ENCODE measurements at places on chromosomes 1 and 21.
A peak's percentile ranks its signal among the peaks of the same experiment; 100 is the strongest.

GRCh38 chr21:43809853-43810504, 20.6 kb downstream of the RRP1 start:
- no peak for DNase-seq

GRCh38 chr1:44266400-44267344, 53.4 kb downstream of the DMAP1 start:
- DNase-seq = no peak

- no peak for DNase-seq
Measured at GRCh38 chr1:151606384-151606783, 5.5 kb upstream of the SNX27 start.

GRCh38 chr1:154550657-154551056, 7.8 kb downstream of the UBE2Q1 start:
- no peak for DNase-seq

DNA sequence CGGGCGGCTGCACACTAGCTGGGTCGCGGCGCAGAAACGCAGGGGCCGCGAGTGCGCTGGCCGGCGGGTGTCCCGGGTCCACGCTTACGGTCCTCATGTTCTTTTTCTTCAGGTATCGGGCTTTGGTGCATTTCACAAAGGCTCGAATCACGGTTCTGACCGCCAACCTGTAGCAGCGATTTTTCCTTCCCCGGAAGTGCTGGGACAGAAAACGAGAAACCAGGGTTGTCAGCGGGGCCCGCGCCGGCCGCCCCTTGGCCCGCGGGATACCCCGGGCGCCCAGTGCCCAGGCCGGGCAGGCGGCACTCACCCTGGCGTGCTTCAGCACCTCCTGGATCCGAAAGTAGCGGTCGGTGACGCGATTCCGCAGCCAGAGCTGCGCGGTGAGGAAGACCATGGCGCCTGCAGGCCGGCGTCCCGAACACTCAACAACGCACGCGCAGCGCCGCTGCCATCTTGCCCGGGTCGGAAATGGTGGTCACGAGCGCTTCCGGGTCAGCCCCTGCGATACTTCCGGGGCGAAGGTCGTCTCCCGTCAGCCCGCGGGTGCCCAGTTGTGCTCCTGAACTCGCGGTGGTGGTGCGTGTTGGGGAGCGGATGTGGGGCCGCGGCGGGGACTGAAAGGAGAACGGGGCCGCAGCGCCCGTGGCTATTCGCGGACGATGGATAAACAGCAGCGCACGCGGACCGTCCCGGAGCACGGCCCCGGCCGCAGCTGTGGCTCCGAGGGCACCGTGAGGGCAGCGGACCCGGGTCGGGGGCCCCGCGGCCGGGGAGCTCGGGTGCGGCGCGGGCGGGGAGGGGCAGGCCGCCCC, at the start of gene MRPL20:
Gene MRPL20, minus strand, starts transcription at position 473 of the 815 bp plus-strand sequence. Its CDS starts 76 bp downstream, at position 397.
- DNase-seq = peak; percentile 94

- no peak for DNase-seq
Measured at GRCh38 chr1:21262293-21263051, 27.8 kb downstream of the ECE1 start.

GRCh38 chr1:200838676-200839445, 33.9 kb upstream of the GPR25 start:
- no peak for DNase-seq

GRCh38 chr1:205091043-205091740, 6.9 kb upstream of the TMEM81 start:
- DNase-seq = no peak

DNA sequence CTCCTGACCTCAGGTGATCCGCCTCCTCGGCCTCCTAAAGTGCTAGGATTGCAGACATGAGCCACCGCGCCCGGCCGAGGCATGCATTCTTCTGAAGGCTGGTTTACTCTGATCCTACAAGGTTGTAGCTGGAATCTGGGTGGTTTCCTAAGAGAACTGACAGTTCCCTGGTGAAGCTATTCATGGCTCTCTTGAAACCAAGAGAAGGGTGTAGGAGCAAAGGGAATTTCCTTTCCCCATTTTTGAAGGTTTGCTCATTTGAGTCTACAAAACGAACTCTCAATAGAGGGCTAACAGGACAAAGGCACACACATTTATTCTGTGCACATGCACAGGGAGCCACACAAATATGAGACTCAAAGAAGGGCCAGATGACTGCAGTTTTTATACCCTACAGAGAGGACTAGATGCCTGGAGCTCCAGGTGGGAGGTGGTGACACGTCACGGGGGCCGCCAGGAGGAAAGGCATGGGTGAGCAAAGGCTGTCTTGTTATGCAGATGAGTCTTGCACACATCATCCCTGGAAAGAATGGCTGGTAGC, 49.5 kb upstream of the ERRFI1 start:
- DNase-seq = no peak

DNA sequence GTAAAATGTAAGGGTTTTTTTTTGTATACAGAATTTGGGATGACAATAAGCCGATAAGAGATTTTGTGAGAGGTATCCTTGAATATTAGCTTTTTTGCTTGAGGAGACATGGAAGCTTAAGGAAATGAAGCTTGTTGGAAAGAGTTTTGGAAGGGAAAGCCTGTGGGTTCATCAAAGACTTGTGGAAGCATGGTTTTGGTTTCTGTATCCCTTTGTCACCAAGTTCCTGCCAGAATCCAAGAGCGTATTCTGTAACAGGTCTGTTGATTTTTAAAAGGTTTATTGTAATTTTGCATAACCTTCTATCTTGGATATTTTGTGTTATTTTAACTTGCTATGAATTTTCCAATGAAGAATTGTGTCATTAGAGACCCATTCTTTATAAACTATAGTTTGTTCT, 38.1 kb downstream of the TMED5 start:
- DNase-seq = no peak

DNA sequence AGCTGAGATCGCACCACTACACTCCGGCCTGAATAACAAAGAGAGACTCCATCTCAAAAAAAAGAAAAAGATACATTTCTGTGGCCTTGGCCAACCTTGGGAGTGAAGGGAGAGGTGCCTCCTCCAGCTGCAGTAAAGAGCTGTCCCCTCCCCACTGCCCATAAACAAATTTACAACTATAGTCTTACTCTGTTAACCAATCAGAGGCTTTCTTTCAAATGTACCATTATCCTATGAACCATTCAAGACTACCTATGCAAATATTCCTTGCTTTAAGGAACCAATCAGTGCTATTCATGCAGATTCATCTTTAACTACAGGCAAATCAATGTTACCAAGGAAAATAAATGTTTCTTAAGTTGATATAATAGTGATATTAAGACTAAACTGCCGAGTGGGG, 1.0 kb downstream of the CELA2B start:
- no peak for DNase-seq

GRCh38 chr1:68173936-68174737, 58.2 kb downstream of the WLS start:
- DNase-seq = no peak

- no peak for DNase-seq
Measured at GRCh38 chr1:223312705-223313414, 51.1 kb downstream of the SUSD4 start.

GRCh38 chr1:22808186-22808675, 97.6 kb downstream of the EPHB2 start:
- DNase-seq = no peak

DNA sequence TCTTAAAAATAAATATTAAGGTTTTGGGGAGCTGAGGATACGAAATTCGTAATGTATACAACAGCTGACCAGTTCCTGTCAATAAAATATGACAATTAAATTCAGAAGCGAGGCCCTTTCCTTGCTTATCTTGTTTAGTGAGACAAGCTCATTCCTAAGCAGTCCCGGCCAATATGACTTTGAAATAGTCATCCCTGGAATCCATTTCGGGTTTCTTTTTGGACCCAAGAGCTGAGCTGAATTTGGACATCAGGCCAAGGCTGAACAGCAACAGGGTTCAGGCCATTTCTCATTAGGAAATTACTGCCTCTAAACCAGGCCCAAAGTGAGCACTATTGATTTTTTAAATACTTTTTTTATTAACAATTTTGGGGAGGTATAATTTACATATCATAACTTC, 17.3 kb upstream of the FMN2 start:
- no peak for DNase-seq

- no peak for DNase-seq
Measured at GRCh38 chr1:30060738-30061137, 662.6 kb downstream of the MATN1 start.

GRCh38 chr1:10122926-10123325, 87.4 kb upstream of the KIF1B start:
- no peak for DNase-seq

- DNase-seq = no peak
Measured at GRCh38 chr1:93614541-93614940, 67.1 kb downstream of the BCAR3 start.

- no peak for DNase-seq
Measured at GRCh38 chr1:28437264-28437923, 67.9 kb downstream of the PHACTR4 start.

Data from CMK (cell line).